ENCODE measurements at places on chromosomes 4 and X.

DNA sequence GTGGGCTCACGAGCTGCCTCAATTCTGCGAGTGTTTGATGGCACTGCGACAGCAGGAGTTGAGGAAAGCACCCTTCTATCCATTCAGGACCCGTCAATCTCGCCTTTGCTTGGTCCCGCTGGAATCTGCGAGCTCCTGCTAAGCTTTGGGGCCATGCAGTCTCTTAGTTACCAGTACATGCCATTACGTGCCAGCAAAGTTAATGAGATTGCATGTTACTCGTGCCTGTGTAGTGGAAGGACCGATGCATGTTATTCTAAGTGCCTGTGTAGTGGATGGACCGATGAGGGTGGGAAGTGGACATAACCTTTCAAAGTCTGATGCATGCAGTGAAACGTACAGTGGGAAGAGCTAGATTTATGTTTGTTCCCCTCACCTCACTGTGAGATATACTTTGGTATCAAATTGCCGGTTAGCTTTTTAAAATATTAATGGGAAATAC lies 569 bp downstream of the RPS3A start:
- DNase-seq = no peak

GRCh38 chr4:66691101-66691500 lies 854.2 kb downstream of the CENPC start:
- DNase-seq = no peak

DNA sequence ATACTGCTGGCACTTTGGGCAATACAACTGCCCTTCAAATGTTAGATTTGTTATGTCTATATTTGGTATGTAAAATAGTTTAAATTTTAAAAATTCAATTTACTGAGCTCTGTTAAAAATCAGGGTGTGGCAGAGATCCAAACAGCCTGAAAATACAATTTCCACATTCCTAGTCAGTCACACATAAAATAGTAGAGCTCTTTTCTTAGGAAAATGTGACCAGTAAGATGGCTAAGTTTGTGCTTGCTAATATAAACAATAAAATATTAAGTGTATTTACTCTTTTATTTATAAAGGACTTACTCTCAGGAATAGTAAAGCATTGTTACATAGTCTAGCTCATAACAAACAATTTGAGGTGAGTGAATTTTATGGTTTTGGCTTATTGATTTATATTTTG lies 200.2 kb downstream of the DKK2 start:
- DNase-seq = no peak

DNA sequence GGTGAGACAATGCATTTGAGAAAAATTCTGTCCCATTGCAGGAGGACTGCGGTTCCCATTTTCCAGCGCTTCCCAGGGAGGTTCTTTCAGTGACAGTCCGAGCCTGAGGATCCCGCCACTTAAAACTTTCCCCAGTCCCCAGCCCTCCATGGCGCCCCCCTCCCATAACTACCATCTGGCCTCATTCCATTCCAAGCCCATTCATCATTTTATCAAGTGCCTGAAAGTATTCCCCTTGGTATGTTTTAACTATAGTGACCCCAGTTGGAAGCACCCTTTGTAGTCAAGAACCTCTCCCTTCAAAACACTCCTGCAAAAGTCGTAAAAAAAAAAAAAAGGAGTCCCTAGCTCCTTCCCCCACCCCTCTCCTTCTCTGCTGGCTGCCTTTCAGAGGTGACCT lies 1.2 kb downstream of the RASL11B start:
- no peak for DNase-seq

- no peak for DNase-seq
These were observed 263.6 kb downstream of the DCTD start for GRCh38 chr4:182653596-182653995.

- peak; percentile 57 for DNase-seq
These were observed 82.4 kb upstream of the MTM1 start for GRCh38 chrX:150486011-150486410.

DNA sequence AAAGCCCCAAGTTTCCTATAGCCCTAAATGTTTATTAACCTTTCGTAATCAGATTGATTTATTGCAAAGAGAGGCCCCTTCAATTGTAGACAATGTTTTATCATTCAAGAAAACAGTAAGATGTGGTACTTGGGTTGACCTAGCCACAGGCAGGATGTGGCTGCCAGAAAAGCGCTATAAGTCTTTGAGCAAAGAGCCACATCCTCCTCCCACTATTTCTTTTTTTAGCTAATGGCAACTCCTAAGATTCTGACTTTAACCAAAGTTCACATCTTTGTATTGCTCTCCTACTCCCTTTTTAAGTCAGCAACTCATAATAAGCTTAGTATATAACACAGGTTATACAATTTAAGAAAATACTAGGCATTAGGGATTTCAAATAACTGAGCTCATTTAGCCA lies 70.7 kb upstream of the PPP3CA start:
- peak; percentile 70 for DNase-seq

DNA sequence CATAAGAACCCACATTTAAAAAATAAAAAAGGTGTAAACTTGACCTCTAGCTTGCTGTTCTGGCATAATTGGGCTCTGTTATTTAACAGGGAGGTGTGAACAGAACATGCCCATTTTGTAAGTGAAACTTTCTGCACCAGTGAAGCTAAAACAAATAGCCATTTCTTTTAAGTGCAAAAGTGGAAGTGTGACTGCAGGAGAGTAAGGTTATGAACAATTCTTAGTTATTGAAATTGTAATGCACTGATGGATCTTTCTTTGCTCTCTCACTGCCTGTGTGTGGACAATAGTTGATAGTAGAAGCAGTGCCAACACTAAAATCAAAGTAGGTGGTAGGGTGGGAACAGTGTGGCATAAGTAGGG lies 12.6 kb downstream of the P2RY10 start:
- no peak for DNase-seq

- no peak for DNase-seq
These were observed 26.5 kb upstream of the MRFAP1 start for GRCh38 chr4:6613676-6614651.

DNA sequence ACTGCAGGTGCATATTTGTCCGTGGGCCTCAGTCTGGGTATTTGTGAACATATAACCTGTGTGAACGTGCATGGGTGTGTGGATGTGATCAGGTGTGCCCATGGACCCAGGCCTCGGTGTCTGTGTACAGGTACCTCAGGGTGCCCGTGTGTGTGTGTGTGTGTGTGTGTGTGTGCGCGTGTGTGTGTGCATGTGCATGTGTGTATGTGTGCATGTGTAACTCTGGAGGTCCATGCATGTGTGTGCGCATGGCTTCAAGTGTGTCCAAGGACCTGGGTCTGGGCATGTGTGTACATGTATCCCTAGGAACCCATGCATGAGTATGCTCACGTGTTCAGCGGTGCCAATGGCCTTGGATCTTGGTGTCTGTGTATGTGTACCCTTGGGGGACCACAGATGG lies 15.8 kb downstream of the FTSJ1 start:
- no peak for DNase-seq
